Left lung (tissue), 14 donors: ENCODE measurements at places on chromosomes 4 and X.
A peak's percentile ranks its signal among the peaks of the same experiment; 100 is the strongest.

- H3K4me3 ChIP-seq = no peak overlapping the region
- H3K27me3 ChIP-seq = peaks cover 23% of the 10 kb centered on the region
- no peak for DNase-seq
These were observed 91.7 kb upstream of the PHOX2B start for GRCh38 chr4:41839916-41840854.

GRCh38 chrX:7068939-7069367, 78.6 kb upstream of the STS start:
- H3K4me1 ChIP-seq = no peaks in the 10 kb centered on the region
- H3K36me3 ChIP-seq = no peaks in the 10 kb centered on the region

DNA sequence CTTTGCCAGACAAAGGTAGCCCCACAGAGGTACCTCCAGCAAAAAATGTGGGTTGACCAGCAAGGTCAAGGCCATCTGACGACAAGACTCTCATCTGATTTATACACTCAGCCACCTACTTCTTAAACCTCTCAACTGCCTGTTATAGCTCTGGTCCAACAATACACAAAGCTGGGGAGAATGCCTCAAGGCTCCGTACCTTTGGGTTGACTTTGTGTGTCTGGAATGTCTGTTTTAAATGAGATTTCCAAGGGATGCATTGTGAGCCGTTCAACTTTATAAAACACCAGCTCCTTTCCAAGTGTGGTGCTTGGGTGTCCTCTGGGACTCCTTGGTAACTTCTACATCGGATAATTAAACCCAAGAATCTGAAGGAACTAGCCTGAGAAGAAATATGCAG, 167.0 kb upstream of the RPL34 start:
- no peaks in the 10 kb centered on the region for H3K27me3 ChIP-seq
- H3K4me3 ChIP-seq = no peak overlapping the region
- H3K4me1 ChIP-seq = no peaks in the 10 kb centered on the region
- no peaks in the 10 kb centered on the region for H3K36me3 ChIP-seq

DNA sequence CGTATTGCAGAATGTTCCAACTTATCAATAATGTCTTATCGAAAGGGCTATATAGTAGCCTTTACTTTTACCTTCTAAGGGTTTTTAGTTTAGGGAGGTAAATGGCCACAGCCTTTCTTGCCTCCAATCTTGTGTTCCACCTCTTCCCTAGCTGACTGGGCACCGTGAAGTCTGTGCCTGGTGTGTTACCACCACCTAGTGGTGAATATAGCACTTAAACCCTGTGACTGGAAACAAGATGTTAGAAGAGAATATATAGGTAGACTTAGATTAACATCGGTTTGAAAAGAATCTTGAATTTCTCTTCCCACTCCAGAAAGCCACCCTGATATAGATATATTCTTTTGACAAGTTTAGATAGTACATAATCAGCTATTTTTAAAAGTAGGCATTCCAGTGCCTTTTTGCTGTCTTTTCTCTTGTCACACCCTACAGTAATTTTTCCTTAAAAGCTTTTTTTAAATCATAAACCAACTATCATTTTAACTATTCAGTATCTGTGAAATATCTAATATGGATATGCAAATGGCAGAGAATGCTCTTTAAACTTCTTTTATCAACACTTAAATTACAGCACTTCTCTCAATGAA, 27.8 kb upstream of the ADH7 start:
- no peaks in the 10 kb centered on the region for H3K27me3 ChIP-seq
- no peaks in the 10 kb centered on the region for H3K4me1 ChIP-seq
- peak; percentile 56 for DNase-seq
- H3K27ac ChIP-seq = no peak overlapping the region
- H3K4me3 ChIP-seq = no peak overlapping the region

GRCh38 chr4:163111588-163111987, 55.1 kb downstream of the NAF1 start:
- no peaks in the 10 kb centered on the region for H3K27me3 ChIP-seq
- H3K27ac ChIP-seq = no peak overlapping the region
- no peak for DNase-seq
